ENCODE measurements at places on chromosomes 12 and 14.
A peak's percentile ranks its signal among the peaks of the same experiment; 100 is the strongest.

GRCh38 chr14:87935886-87936285, 57.1 kb downstream of the GALC start:
- DNase-seq = no peak

GRCh38 chr12:19896534-19896933, 457.2 kb downstream of the AEBP2 start:
- no peak for DNase-seq

- peak; percentile 88 for DNase-seq
These were observed at the start of gene CARMIL3 for GRCh38 chr14:24051789-24052655. CARMIL3 (plus strand) TSS chr14:24052009; CDS start chr14:24052154, 145 bp downstream.

DNA sequence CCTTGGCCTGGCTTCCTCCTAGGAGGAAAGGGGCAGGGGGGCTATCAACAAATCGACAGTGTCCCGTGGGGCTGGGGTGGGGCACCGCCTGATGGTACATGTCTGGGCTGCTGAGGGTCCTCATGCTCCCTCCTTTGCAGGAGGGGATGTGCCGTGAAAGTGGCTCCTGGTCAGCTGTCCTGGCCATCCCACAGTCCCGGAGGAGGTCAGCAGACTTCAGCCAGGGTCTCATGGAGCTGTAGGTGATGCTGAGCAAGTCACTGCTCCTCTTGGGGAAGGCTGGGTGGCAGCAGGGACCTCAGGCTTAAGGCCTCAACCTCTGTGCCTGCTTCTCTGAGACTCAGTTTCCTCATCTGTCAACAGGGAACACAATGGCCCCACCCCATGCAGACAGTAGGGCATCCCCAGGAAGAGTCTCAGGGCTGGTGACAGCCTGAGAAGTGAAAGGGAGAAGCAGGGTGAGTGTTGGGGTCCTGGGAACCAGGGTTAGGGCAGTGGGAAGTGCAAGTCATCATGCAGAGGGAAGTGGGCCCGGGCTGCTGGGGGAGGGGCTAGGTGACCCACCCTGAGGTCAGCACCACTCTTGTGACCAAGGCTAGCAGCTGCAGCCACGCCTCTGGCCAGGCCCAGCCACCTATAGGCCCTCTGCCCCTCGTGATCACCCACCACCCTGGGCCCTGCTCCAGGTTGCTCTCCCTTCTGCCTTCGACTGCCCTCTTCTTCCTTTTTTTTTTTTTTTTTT, 4.4 kb upstream of the TNFAIP2 start:
- DNase-seq = peak; percentile 80

GRCh38 chr14:58107041-58107440, 45.0 kb downstream of the ARMH4 start:
- no peak for DNase-seq

- DNase-seq = no peak
These were observed 58.8 kb downstream of the PIK3C2G start for GRCh38 chr12:18320036-18320617.

- no peak for DNase-seq
These were observed 9.1 kb downstream of the OR6S1 start for GRCh38 chr14:20632448-20632830.

GRCh38 chr12:90790747-90791146, 164.2 kb downstream of the CCER1 start:
- no peak for DNase-seq

DNA sequence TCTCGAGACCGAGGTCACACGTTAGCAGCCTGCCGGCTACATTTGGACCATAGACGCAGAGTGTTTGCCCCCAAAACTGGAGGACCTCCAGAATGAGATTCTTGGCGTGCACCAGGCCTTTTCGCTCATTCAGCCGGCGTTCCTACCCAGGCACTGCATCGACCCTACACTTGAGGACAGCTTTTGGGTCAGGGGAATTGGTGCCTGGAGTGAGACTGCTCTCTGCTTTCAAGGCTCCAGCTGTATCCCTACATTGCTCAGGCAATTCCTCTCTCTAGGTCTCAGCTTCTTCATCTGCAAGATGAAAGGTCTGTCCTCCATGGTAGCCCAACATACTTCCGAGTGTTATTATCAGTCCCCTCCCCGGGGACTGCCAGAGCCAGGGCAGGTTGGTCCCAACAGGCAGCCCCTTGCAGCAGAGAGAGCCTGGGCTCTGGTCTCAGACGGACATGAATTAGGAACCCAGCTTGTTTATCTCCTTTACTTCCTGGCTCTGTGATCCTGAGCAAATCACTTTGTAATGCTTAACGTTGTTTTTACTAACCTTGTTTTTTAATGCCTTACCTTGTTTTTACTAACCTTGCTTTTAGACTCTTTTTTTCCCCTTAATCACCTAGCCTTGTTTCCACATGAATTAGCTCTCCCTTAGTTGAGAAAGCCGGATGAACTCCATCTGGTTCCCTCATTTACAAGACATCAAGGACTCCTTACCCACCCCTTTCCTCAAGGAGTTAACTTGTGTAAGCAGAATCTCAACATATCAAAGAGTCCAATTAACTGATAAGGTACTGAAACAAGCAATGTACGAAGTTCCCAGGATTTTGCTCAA, 892 bp downstream of the TCHP start:
- DNase-seq = no peak

DNA sequence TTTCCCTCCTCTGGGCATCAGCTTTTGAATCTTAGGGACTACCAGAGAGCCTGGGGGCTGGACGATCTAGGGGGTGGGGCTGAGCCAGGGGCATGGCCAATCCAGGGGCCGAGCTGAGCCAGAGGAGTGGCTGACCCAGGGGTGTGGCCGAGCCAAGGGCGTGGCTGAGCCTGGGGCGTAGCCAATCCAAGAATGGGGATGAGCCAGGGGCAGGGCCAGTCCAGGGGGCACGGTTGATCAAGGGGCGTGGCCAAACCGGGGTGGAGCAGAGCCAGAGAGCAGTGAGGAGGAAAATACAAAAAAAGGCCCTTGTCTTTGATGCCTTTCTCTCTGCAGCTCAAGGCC, 219.3 kb upstream of the NOS1 start:
- peak; percentile 38 for DNase-seq

DNA sequence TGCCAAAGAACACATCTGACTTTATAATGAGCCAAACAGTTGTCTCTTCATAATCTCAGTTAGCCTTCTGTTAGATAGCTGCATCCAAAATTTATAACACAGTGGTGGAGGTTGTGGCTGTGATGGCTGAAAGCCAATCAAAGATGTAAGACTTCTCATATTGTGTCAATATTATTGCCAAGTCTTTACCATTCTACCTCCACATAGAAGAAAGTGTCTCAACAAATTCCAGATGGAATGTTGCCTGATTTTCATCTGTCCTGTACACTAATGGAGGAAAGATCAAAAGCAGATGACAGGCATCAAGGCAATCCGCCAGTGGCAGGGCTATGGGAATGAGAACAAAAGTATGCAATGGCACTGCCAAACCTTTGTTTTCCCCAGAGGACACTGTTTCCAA, 813.1 kb upstream of the NOVA1 start:
- no peak for DNase-seq

GRCh38 chr14:43877351-43877960, 629.6 kb downstream of the FSCB start:
- DNase-seq = no peak

DNA sequence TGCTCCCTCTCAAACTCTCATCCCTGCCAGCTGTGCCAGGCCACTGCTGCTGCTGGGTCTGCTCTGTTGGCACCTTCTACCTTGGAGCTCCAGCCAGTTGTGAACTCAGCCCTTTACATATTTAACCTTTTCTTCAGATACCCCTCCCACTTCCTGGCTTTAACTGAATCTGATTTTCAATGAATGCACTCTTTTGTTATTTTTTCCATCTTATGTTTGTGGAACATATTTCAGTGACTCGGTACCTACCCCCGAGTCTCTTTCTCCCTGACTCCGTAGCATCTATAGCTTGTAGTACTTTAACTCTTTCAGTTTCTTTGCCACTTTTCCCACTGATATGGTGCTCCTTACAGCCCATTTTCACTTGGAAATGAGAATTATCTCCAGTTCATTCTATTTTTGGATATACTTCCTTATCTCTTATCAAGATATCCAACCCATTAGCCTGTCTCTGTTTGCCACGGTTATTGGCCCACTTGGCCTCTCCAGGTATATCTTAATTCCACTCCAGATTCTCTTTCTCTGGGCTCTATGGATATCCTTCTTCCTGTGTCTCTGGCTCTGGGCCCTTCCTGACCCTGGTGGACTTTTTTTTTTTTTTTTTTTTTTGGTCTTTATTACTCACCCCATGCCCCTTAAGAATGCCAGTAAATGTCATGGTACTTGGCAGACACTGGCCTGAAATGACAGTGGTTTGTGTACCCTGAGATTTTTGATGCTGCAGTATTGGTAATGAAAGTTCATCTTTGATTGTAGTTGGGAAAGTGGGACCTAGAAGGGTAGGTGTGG, 62.7 kb downstream of the PELI2 start:
- DNase-seq = no peak

- DNase-seq = peak; percentile 84
These were observed 65.5 kb downstream of the SVOP start for GRCh38 chr12:108955225-108955835.

DNA sequence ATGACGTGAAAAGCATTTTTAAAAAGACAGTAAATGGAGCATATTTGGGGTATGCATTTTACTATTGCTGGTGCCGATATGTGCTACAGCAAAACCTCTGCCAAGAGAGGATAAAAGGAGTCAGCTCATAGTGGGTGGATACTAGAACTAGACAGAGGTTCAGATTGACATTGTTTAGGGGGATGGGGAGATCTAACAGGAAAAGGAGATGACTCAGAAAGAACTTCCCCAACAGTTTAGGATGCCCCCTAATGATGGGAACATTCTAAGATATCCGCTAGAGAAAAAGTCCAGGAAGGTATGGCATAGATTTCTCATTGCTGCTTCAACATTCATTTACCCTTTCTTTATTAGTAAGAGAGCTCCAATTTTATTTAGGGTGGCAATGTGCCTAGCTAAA, 110.5 kb upstream of the CLEC14A start:
- no peak for DNase-seq

DNA sequence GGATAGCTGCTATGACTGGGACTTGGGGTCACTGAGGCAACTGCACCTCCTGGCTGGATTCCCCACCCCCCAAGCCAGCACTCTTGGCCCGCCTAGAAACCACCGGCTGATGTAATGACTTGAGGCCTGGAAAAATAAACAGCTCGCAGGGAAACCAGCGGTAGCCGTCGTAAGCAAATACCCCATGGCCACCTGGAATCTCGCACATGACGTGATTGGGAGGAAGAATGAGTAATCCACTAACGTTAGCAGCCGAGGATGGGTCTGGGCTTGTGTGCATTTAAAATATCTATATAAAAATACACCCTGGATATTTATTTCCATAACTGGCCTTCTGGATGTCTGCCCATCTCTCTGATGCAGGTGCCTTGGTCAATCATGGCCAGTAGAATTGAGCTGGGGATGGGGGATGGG, 120.1 kb downstream of the SMOC1 start:
- no peak for DNase-seq

DNA sequence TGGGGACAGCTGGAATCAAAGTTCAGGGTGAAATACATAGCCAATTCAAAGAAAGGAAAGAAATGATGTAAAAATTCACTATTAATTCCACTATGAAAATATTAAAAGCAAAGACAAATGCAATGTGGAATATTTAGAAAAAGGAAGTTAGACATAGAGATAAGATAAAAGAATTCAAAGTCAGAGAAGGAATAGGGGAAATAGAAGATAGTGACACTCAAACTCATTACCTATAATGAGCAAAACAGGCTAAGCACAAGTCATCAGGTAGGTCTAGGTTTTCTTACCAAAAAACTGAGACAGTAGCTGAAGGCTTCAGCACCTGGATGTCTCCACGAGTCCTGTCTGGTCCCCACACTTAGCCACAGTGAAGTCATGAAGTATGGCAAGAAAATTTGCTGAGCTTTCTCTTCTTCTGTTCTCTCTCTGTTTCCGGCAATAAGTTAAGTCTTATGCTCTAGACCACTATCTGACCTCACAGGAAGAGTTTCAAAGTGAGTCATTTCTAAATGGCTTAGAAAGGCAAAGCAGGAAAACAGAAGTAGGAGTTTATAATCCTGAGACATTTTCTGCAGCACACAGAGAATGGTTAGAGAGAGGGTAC, at the start of gene C3AR1:
TSS of gene C3AR1 (minus strand) at position 369 of the 604 bp plus-strand sequence. CDS start 6,174 bp downstream, outside the sequence.
- DNase-seq = no peak

DNA sequence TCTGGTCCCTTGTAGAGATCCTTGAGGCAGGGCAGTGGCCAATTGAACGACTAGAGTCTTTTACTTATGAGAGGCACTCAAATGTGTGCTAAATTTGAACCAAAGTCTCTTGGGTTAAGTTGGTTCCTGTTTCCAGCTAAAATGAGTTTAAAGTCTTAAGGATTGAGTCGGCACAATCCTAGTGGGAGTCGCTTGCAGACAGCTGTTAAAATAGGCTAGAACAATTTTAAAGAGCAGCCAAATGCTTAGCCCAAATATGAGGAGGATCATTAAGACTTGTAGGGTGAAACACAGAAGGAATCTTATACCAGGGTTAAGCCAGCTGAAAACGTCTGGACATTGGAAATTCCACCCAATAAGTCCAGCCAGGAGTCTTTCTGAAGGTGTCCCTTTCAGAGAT, 216.1 kb downstream of the NUBPL start:
- DNase-seq = no peak

GRCh38 chr14:62691647-62692489, 353.4 kb downstream of the KCNH5 start:
- no peak for DNase-seq

DNA sequence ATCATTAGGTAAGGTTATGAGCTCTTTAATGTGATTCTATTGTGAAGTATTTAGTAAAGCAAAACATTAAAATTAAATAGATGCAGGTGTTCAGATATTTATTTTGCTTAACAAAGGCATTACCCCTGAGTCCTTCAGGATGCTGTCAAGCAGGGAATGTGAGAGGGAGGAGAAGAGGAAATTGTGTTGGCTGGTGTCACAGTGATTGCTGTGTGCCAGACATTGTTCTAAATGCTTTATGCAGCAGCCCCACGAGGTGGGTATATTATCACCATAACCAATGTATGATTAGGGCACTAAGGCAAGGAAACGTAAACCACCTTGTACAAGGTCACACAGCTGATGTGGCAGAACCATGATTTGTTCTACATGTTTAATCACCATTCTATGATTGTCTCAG, 80.1 kb downstream of the STAB2 start:
- no peak for DNase-seq

DNA sequence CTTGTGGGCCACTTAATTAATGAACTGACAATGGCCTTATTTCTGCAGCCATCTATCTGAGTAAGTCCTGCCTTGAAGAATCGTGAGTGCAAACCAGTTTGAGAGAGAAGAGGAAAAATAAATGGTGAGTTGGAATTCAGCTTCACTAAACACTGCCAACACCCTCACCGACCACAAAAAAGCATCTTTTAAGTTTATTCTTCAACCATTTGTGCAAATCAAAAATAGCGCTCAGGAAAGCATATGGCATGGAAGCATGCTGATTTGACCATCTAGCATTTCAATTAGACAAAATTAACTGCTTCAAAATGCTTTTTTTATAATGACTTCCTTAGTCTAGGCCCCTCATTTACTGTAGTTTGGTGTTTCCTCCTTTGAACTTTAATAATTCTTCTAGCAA, 294.0 kb downstream of the PPFIA2 start:
- DNase-seq = no peak

- DNase-seq = no peak
These were observed 127.9 kb downstream of the PTCSC3 start for GRCh38 chr14:36048667-36049066.

All from heart left ventricle (tissue), 16 donors.